Stimulated activated CD8-positive, alpha-beta memory T cell treated with anti-CD3 and anti-CD28 coated beads, Interleukin-7, amount 100 ng/mL, for 4 hours (primary cell): ENCODE measurements at places on chromosomes 7 and 10.

- no peak for DNase-seq
Measured at GRCh38 chr7:135299235-135299634, 65.6 kb downstream of the STRA8 start.

DNA sequence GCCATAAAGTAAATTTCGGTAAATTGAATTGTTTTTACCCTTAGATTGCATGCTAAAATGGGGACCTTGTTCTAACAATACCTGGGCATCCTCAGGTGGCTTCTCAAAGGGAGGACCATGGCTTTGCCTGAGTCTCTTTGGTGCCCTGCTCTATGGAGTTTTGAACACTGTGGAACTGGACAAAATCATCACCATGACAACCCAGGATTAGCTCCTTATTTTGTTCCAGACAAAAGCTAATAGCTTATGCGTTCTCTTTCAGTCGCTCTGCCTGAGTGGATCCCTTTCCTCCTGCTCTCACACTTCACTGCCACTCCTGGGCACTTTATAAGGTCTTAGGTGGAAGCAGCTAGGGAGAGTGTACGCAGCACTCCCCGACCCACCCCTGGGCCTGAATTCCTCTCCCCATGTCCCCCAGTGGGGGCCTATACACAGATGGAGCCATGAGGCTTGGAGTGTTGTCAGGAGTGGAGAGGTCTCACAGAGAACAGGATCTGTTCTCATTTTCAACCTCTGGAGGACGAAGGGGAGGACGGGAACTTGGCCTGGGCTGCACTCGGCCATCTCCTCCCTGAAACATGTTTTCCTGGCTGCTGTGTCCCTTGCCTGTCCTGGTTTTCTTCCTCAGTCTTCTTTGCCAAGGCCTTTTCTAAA, 19.0 kb downstream of the ADCYAP1R1 start:
- DNase-seq = no peak

GRCh38 chr7:131781-132482, 60.4 kb upstream of the FAM20C start:
- no peak for DNase-seq

GRCh38 chr10:58237014-58237834, 30.5 kb downstream of the IPMK start:
- no peak for DNase-seq

DNA sequence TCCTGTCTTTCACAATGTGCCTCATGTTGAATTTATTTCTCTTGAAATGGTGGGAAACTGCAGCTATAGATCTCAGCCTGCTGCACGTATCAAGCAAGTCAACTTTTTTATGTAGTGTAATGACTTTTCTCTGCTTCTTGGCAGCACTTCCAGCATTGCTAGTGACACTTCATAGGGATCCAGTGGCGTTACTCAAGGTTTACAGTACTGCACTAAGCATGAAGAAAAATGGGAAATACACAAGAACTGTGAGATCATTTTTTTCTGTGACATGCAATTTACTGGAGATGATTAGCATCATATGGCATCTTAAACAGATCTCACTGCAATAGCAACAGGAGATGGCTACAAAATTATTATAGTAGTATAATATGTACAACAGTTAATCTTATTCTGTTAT, 90.9 kb downstream of the POLR1F start:
- no peak for DNase-seq

DNA sequence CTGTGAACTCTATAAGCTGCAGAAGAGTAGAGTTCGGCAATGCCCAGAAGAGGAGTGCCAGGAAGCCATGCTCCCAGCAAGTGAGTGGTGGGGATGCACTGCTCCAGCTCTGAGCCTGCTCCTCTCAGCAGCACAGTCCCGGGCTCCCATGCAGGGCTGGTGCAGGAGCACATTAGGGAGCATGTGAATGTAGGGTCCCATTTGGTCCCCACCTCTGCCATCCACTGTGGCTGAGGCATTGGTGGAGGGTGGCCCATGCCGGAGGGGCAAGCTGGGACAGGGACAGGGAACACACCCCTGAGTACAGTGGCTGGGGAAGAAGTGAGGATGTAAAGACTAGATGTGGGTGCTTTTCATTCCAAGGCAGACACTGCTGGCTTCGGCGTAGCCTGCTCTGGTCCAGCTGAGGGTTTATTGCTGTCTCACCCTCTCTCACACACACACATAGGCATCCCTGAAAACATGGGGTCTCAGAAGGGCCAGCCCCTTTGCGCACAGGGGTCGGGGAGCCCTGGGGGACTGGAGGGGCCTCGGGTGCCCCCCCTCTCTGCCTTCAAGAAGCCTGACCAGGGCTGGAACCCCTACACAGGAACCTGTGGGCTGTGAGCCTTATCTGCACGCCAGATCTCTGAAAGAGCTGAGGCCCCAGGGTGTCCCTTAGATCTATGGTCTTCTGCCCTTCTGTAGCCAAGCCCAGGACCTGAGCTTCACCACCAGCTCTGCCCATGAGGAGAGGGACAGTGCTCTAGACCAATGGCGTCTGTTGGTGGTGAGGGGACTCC, 341.0 kb downstream of the TCERG1L start:
- DNase-seq = no peak

GRCh38 chr7:41472427-41473125, 230.3 kb downstream of the INHBA start:
- no peak for DNase-seq

- no peak for DNase-seq
Measured at GRCh38 chr7:50660830-50661175, 95.6 kb upstream of the DDC start.

- no peak for DNase-seq
Measured at GRCh38 chr10:128040681-128041080, 85.5 kb downstream of the MKI67 start.

DNA sequence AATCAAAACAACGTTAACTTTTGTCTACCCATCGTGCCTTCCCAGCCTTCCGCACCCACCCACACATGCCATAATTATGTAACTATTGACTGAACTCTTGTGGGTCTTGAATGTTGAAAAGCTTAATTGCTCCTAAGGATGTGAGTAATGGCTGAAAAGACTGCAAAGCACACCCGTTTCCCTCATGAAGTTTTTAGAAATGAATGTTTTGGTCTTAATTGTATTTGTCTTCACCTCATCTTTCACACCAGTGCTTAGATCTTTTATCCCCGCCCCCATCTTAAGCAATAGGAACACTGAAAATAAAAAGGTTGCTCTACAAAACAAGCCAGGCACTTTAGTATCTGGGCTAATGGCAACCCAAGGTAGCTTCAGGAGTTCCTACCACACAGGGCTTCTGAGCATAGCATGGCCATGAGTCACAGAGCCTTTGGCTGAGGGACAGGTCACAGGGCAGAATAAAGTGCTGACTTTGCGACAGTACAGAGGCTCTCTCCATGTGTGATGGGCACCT, 690.5 kb downstream of the PARD3 start:
- DNase-seq = no peak

DNA sequence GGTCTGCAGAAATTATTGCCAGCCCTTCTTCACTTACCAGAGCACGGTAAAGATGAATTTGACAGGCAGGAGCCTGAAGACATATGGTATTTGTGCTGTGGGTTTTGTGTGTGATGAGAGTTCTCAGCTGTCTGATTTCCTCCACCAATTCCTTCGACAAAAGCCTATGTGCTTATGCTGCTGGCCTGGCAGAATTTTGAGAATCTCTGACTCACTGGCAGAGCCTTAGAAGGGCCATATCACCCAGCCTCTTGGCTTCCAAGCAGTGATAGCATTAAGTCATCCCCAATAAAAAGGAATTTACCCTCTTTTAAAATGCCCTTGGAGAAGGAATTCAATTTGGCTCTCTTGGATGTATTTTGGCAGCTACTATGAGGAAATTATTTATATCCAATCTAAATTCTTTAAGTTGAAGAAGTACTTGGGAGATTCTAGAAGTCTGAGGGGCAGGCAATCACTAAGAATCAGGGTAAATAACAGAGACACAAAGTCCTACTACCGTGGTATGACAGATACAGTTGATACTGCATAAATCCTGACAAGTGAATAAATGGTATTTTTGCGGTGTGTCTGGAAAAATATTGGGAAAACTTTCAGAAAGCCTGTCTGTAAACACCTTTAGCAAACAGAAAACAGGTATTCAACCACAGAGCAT, 68.6 kb upstream of the EFCAB10 start:
- DNase-seq = no peak

DNA sequence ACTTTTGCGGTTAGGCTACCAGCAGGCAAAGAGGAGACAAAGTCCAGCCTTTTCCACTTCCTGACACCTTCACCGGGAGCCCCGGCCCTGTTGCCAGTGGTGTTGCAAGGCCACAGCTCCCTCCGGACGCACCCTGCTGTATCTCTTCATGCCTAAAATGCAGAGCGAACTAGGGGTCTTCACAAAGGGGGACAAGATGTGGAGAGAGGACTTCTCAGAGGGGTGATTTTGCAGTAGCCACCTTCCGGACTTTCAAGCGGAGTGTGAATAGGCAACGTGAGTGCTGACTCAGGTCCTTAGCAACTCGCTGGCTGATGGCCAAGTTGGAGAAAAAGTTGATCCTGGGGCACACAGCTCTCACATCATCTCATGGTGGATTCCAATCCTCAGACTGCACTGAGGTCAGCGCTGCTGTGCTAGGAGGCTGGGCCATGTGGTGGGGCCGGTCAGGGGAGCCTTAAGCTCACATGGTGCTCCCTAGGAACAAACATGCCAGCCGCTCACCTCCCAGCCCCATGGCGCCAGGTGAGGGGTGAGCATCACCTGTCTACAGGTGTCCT, 166.3 kb downstream of the LCOR start:
- DNase-seq = no peak

DNA sequence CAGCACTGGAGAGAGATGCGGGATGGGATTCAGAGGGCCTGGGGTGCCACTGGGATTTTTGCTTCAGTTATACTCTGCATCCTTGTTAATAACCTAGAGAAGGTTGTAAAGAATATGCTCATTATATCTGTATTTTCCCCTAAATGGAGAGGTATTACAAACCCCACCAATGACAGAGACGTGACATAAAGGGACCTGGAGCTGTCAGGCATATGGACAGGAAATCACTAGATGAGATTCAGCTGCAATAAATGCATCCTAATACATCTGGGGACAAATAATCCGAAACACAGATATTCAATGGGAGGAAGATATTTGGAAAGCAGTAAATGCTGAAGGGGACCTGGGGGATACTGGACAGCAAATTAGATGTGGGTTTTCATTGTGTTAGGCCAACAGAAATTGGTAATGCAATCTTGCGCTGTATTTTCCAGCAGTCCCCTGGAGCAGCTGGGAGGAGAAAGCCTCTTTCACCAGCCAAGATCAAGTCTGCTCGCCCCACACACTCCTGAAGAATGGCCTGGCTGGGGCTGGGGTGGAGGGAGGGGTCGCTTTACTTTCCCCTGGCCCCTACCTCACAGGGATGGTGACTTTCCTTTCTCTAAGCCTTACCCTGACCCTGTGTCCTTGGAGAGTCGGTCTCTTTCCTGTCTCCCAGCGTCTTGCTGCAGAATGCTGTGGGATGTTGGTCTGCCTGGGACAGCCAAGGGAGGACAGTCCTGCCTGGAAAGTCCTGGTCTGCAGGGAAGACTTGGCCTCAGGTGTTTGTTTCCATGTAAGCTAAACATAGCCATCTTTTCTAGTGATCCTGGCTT, 653.8 kb downstream of the LRMDA start:
- DNase-seq = no peak

GRCh38 chr7:137970253-137970975, 31.5 kb downstream of the CREB3L2 start:
- no peak for DNase-seq

GRCh38 chr7:53358269-53358668, 322.8 kb downstream of the POM121L12 start:
- no peak for DNase-seq

DNA sequence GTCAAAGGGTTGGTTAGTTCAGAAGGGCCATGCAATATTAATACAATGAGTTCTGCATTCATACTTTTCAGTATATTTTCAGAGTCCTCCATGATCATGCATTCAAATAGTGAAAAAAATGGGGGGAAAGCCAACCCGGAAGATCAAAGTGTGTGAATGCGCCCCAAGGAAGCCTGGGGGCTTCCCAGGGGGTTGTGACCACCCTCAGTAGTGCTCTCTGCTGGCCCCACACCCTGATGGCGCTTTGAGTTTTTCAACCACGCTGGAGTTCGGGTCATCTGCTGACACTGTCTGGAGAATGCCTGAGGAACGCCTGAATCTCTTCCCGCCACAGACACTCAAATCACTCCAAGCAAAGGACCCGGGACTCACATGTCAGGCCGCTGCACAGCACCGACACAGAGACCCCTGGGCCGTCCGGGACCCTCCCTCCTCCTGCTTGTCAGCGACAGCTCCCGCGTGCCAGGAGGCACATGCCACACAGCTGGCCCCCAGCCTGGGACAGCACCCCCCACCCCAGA, 1.0 kb downstream of the TNS3 start:
- DNase-seq = no peak

- no peak for DNase-seq
Measured at GRCh38 chr10:129978322-129978721, 14.2 kb upstream of the EBF3 start.

DNA sequence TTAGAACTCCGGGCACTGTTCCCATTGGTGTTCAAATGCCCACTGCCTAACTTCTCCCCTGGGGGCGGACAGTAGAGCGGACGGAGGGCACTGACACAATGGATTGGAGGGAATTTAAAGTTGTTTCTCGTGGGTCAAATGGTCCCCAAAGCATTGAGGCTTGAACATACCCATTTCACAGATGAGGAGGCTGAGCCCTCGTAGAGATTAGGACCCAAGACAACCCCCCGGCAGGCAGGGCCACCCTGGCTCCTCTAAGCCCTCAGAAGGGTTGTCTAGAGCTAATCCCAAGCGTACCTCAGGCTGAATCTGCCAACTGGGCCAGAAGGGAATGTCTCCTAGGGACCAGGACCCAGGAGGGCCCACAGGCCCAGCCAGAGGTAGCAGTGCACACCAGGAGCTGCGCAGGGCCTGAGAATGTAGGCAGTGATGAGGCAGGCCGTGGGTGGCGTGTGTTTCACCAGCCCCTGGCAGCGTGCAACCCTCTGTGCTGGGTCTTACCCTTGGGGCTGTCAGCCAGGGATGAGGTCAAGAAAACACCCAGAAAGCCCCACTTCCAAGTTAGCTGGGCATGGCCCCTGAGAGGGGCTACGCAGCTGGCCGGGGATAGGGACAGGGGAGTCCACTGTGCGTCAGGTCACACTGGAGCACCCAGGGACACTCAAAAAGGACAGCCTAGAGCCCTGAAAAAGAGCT, 5.8 kb downstream of the AIFM2 start:
- no peak for DNase-seq

- DNase-seq = no peak
Measured at GRCh38 chr7:84152995-84153394, 41.6 kb downstream of the SEMA3A start.

GRCh38 chr7:103685646-103686045, 239.6 kb upstream of the SLC26A5 start:
- no peak for DNase-seq

- no peak for DNase-seq
Measured at GRCh38 chr7:150428671-150429451, 21.6 kb upstream of the GIMAP8 start.
